ENCODE measurements at places on chromosomes 11 and 22.

DNA sequence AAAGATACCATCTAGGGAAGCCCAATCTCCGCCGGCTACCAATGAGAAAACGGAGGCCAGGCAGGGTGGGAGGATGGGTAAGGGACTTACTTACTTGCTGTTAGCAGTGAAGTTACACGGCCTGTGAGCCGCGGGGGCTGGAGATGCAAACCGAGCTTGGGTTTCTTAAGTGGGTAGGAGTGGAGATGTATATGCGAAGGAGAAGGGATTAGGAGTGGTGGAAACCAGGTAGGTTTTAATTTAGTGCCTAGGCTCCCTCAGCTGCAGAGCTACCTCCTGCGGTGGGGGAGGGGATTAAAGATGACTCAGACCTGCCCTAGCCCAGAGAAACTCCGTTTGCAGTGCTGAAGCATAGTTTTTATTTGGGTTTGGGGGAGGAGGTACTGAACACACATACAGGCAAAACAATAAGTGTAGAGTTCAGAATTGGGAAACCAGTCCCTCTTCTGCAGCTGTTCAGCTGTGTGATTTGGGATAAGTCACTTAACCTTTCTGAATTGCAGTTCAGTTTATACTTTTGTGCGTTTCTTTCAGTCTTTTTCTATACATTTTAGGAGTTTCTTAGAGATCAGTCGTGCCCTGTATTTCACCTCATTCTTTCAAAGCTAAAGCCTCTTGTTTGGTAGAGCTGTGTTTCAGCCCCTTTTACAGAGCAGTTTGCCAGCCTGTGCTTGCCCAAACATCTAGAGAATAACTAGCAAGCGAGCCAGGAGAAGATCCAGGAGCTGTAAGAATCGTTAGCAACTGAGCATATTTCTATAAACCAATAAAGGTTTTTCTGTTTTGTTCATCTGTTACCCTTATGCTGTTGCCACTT is 596 bp upstream of the TNRC6B start:
- peak; percentile 80 for DNase-seq

DNA sequence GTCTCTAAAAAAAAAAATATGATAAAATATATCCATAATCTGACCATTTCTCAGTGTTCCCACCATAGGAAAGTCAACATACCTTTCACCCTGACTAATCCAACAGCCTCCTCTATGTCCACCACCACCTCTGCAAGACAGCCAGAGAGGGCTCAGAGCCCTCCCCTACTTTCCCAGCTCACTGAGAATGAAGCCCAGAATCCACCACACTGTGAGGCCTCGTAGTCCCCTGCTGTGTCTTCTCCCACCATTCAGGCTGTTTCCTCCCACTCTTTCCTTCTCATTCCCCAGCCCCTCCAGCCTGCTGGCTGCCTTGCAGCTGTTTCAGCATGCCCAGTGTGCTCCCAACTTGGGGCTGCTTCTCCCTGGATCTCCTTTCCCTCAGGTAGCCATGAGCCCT is 27.0 kb downstream of the SGSM3 start:
- peak; percentile 24 for DNase-seq

GRCh38 chr11:1884303-1884700 is 7.4 kb downstream of the PRR33 start:
- no peak for DNase-seq

- no peak for DNase-seq
Measured at GRCh38 chr11:43517518-43517917, 158.8 kb downstream of the TTC17 start.

- DNase-seq, result no peak
Measured at GRCh38 chr11:69106031-69106811, 49.5 kb upstream of the SMIM38 start.

- no peak for DNase-seq
Measured at GRCh38 chr22:23023294-23023693, 47.0 kb upstream of the GNAZ start.

GRCh38 chr11:118938491-118939403 is 13.0 kb upstream of the BCL9L start:
- DNase-seq, result peak; percentile 71

- DNase-seq, result no peak
Measured at GRCh38 chr22:40651057-40651456, 14.5 kb upstream of the MRTFA start.

- peak; percentile 49 for DNase-seq
Measured at GRCh38 chr11:109641549-109641948, 219.6 kb downstream of the C11orf87 start.

GRCh38 chr11:117684731-117685130 is 112.3 kb downstream of the DSCAML1 start:
- DNase-seq, result no peak

GRCh38 chr11:12042215-12042676 is 33.8 kb upstream of the DKK3 start:
- peak; percentile 98 for DNase-seq

DNA sequence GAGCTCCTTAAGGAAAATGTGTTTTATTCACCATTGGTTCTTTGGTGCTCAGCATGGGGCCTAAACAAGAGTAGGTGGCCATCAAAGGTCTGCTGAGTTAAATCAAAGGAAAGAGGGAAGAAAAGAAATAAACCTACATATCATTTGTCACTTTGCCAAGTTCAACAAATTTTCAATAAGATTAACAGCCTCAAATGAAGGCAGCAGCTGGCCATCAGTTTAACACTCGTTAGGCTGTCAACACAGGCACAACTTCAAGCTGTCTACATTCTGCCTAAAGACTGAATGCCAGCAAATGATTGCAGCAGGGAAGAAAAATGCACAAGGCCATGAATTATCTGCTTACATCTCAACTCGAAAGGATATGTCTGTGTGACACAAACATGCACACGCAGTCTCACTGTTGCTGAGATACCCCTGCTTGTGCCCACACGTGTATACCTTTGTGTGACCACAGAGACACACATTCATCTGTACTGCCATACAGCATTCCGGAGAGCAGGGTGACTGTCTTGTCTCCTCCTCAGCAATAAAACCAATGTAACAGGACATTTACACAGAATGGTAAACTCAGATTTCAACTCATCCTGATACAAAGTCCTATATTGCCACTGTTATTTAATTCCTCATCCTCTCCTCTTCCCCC is 40.1 kb downstream of the TRIM66 start:
- peak; percentile 30 for DNase-seq

DNA sequence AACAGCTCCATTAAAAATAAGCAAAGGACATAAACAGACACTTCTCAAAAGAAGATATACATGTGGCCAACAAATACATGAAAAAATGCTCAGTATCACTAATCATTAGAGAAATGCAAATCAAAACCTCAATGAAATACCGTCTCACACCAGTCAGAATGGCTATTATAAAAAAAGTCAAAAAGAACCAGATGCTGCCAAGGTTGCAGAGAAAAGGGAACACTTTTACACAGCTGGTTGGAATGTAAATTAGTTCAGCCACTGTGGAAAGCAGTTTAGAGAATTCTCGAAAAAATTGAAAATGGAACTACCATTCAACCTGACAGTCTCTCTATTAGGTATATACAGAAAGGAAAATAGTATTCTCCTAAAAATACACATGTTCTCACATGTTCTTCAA is 102.4 kb upstream of the FIBIN start:
- DNase-seq, result peak; percentile 9

DNA sequence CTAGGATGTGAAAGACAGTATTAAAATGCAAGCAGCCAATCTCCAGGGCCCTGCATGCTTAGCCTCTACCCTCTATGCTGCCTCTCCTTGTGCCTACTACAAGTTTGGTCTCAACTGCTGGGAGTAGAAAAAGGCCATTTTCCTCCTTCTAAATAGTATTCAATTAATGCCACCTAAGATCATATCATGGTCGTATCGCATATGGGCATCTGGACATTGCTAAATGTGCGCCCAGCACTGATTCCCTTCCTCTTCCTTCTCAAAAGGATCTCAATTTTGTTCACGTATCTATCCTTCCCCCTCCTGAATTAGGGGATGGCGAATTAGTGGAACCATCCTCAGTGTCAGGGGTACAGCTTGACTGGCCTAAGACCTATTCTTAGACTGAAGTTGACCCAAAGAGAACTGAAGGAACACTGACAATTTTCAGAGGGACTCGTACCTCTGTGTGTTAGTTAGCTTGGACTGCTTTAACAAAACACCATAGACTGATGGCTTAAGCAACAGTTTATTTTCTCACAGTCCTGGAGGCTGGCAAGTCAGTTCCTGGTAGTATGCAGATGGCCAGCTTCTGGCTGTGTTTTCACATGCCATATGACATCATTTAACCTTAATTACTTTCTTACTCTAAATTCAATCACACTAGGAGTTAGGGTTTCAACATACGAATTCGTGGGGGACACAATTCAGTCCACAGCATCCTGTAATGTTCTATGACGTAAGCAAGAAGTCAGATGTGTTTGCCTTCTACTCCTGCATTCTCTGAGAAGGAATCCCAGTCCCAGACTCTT is 8.5 kb upstream of the NUP50 start:
- DNase-seq, result no peak

GRCh38 chr11:116911976-116912734 is 74.7 kb upstream of the APOA1 start:
- DNase-seq, result peak; percentile 50

DNA sequence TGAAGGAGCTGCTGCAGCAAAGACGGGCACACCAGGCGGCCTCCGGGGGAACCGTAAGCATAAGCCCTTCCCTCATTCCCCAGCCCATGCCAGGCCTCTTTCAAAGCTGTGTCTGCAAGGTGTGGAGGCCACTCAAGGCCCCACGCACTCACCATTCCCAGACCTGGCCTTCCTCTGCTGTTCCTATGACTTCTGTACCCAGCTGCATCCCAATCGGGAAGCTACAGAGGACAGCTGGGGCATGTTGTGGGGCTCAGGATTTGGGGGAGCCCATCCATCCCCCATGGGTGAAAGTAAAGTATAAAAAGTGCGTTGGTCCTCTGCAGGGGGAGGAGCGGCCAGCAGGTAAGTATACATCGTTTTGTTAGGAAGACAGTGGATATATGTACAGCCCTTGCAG is 2.2 kb downstream of the POU2AF3 start:
- DNase-seq, result no peak

GRCh38 chr11:78801161-78801884 is 226.7 kb upstream of the NARS2 start:
- peak; percentile 98 for DNase-seq
